ENCODE measurements at places on chromosomes 4 and X.

GRCh38 chr4:72468904-72469502, 100.0 kb downstream of the ADAMTS3 start:
- DNase-seq: no peak

DNA sequence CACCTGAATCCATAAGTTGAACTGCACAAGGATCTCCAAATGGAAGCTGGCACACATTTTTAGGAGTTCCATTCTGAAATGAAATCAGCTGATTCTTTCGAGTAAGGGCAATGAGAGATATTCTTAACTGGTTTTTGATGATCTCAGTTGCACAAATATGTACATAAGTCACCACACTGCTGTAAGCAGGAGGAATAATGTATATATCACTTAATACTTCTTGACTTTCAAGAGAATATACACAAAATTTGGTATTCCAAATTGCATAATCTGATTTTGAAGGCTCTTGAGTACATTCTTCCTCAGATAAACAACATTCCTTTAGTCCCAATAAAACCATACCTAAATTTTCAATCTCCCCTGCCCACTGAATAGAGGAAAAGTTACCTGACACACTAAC, 8.2 kb downstream of the FANCB start:
- DNase-seq: no peak

DNA sequence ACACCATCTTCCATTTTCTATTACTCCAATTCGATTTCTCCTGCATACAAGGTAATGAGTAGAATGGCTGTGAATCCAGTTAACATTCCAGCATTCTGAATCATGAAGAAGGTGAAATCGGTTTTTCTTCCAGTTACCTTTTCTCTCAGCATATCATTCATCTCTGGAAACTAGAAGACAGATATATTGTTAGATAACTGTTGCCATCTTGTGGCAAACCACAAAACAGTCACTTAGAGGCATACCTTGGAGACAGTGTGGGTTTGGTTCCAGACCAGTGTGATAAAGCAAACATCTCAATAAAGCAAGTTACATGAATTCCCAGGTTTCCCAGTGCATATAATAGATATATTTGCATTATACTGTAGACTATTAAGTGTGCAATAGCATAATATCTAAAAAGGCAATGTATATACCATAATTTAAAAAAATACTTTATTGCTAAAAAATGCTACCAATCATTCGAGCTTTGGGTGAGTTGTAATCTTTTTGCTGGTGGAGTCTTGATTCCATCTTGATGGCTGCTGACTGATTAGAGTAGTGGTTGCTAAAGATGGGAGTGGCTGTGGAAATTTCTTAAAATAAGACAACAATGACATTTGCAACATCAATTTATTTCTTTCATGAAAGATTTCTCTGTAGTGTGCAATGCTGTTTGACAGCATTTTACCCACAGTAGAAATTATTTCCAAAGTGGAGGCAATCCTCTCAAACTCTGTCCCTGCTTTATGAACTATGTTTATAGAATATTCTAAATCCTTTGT, 82.1 kb downstream of the SLC39A8 start:
- DNase-seq: no peak

DNA sequence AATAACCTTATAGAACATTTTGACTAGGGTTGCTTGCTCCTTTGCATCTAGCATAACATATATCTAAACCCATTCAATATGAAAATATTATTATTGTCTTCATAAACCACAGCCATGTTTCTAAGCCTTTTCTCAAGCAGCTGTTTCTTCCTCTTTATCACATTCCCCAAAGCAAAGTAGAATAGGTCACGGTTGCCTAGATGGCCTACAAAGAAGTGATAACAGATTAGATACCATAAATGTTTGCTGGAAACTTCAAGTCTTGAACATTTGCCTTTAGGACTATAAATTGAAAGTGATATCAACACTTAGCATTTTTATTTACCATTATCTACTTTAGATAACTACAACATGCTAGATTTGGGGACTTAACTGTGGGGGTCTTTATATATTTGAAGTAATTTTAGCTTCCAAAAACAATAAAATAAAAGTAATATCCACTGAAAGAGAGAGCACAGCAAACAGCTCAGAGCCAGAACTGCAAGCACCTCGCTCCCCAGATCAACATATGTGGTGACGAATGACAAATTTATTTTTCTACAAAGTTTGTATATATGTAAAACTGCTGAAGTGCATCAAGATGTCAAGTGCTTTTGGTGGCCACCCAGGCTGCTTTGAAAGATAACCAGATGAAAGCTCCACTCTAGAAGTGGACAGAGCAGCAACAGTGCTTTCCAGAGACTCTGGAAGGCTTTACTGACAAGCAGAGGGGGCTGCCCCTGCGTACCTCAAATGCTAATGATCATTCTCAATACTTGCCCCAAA, 8.0 kb downstream of the HHIP start:
- DNase-seq: no peak

GRCh38 chrX:114334473-114334982, 249.4 kb upstream of the HTR2C start:
- no peak for DNase-seq

- peak; percentile 33 for DNase-seq
These were observed at the start of gene PRSS48 for GRCh38 chr4:151276787-151277562. PRSS48 (plus strand) TSS chr4:151277161; CDS start chr4:151277173, 12 bp downstream.

GRCh38 chr4:139099366-139099982, 77.5 kb downstream of the ELF2 start:
- no peak for DNase-seq

- DNase-seq: no peak
These were observed 652.1 kb downstream of the ANKRD50 start for GRCh38 chr4:124060261-124060918.

- peak; percentile 17 for DNase-seq
These were observed 68.4 kb downstream of the MID2 start for GRCh38 chrX:107894038-107894437.

- DNase-seq: no peak
These were observed 364.1 kb downstream of the FSTL5 start for GRCh38 chr4:161799710-161800109.

DNA sequence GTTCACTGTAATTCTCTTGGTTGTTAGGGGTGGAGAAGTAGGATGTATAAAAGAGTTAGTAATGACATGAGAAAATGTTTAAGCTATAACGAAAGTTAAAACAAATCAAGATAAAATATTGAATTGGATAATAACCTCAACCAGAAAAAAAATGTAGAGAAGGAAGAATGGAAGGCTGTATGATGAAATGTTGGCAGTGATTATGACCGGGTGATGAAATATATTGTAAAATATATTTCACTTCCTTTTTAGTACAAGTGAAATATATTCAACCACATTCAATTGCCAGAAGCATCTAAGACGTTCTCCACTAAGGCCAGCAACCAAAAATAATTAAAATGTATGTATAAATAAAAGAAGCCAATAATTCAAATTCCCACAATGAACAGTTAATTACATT, 309.3 kb upstream of the FGF13 start:
- DNase-seq: no peak

- DNase-seq: no peak
These were observed 42.1 kb downstream of the RBMX2 start for GRCh38 chrX:130443875-130444274.

DNA sequence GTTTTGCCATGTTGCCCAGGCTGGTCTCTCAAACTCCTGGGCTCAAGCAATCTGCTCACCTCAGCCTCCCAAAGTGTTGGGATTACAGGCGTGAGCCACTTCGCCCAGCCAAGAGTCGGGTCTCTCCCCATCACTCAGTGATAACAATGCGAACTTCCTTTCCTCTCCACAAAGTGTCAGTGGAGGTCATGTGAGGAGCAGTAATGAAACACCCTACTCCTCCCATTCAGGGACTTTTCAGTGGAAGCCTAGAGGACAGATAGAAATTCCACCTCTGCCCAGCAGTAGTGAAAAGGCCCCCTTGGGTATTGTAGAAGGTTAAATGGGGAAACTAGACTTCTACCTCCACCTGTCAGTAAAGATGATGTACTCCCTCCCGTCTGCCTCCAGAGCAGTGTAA, 141.9 kb upstream of the STK26 start:
- DNase-seq: no peak

DNA sequence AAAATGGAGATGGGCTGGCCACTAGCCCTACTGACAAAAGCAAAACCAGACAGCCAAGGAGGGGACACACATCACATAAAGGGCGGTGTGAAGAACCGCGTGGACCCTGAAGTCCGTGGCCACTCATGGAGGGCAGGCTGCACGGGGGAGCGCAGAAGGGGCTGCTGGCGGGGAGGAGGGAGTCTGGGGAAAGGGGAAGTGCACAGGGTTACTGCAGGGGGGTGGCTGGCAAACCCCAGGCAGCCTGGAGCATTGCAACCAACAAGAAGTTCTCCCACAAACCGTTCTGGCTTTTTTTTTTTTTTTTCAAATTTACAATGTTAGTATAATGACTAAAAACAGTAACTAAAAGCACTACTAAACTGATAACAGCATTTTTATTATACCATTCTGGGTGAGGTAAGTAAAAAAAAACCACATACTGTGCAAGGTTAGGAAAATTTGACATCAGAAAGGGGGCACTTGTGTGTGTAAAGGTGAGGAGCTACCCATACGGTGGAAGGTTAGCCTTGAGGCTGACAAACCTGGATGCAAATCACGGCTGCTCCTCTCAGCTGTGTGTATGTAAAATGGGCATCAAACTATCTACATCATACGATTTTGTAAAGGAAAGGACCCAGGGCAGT, 87.1 kb downstream of the TSPAN5 start:
- DNase-seq: no peak

GRCh38 chrX:139204571-139204897, 326.0 kb upstream of the F9 start:
- no peak for DNase-seq

All from 8988T (cell line).